ENCODE measurements at places on chromosomes 3 and 15.

DNA sequence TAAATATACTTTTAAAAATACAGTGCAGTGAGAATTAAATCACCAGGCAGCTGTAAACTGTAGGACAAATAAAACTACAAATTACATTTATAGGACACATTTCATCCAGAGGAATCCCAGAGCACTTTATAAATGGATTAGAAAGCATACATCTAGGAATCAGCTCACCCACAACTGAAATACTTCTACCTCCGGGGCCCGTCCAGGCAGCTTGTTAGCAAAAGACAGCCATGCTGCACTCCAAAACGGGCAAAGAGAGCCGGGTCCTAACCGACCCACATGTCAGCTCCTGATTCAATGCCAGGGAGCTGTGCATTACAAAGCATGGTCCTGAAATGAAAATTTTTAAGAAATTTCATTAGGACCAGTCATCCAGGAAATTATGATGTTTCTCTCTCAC lies 234.1 kb downstream of the CBLB start:
- DNase-seq, result no peak

DNA sequence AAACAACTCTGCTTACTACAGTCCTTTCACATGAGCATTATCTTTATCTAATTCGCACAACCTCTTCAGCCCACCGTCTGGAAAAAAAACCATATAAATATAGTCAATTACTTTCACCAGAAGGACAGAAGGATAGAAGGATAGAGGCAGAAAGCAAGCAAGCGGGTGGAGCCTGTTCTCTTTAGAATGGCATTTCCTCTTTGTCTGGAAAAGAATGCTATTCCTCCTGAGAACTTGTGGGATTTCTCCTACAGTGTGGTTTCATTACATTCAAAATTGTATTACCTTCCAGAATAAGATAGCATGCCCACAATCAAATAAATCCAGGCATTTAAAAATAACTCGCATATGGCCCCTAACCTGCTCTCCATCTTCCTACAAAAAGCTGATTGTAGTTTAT lies 23.1 kb downstream of the SLC30A4 start:
- no peak for DNase-seq

GRCh38 chr15:39979606-39980005 lies 45.7 kb downstream of the EIF2AK4 start:
- no peak for DNase-seq

GRCh38 chr15:50358845-50359244 lies 3.8 kb upstream of the GABPB1 start:
- DNase-seq, result peak; percentile 21

GRCh38 chr15:44447772-44448376 lies 20.4 kb downstream of the CTDSPL2 start:
- DNase-seq, result no peak

GRCh38 chr3:20836801-20837200 lies 650.8 kb upstream of the SGO1 start:
- DNase-seq, result no peak

GRCh38 chr15:82751308-82751707 lies 41.6 kb upstream of the AP3B2 start:
- DNase-seq, result no peak

GRCh38 chr3:14319654-14320182 lies 82.7 kb upstream of the SLC6A6 start:
- DNase-seq, result peak; percentile 65

DNA sequence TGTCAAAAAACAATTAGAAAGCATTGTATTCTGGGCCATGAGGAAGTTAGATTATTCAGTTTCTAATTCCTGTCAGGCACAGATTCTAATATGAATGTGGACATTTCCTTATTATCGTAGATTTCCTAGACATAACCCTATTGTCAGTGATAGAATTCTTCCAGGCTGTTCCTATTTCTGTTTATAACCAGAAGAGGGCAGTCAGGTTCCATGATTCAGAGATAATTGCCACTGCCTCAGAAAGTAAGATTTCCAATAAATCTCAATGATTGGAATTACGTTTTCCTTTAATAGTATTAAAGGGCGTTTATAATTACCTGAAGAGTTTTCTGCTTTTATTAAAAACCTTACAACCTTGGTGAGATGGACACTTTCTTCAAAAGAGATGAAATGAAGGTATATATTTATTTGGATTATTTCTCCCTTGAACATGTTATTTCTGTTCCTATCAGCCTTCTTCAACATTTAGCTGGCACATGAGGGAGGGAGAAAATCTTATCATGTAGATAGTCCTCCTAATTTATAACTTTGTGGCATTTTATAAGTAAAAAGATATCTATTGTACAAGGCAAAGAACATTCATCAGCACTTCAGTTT lies 439.2 kb downstream of the MCTP2 start:
- peak; percentile 61 for DNase-seq

DNA sequence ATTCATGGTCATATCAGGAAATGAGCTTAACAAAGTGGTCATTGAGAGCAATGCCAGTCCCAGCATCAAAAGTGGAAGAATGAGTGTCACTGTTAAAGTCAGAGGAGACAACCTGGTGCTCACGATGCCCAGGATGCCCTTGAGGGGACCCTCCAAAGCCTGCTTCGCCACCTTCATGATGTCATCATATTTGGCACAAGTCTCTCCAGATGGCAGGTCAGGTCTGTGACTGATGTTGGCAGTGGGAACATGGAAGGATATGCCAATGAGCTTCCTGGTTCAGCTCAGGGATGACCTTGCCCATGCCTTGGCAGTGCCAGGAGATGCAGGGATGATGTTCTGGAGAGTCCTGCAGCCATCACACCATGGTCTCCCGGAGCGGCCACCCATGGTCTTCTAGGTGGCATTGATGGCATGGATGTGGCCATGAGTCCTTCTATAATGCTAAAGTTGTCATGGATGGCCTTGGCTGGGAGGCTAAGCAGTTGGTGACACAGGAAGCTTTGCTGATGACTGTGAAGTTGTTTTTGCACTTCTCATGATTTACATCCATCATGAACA lies 344.9 kb downstream of the SLC9A9 start:
- DNase-seq, result no peak

- no peak for DNase-seq
Measured at GRCh38 chr3:22724420-22724819, 478.7 kb upstream of the UBE2E2 start.

DNA sequence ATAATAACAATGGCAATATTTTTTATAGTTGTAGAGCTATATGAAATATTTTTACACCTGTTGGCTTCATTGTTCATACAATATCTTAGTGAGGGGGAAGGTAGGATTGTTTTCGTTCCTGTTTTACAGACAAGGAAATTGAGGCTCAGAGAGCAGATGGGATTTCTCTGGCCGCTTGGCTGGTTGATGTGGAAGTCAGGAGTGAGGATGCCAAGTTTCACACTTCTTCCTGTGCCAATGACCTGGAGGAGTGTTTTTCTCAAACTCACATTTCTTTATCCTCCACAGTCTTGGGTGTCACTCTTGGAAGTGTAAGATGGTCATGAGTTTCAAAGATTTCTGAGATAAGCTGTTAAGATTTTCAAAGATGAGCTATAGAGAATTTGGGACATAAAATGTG lies 50.6 kb downstream of the LPP start:
- no peak for DNase-seq

GRCh38 chr3:195909644-195910498 lies 1.5 kb upstream of the TNK2 start:
- peak; percentile 81 for DNase-seq

DNA sequence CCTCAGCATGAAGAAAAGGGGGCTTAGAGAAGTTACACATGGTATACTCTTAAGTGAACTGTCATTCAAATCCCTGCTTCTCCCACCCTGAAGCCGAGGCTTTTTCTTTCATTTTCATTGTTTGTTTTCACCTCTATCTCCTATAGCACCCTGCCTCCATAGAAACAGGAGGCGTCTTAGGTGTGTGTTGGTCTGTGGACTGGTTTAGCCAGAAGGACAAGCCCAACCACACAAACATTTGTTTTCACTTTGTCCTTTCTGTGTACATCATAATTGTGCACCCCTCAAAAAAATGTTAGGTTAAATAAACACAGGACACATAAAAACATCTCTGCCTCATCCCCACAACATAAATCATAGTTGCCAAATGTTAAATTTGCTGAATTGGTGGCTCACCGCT lies 73.3 kb upstream of the UBE2E2 start:
- peak; percentile 62 for DNase-seq

DNA sequence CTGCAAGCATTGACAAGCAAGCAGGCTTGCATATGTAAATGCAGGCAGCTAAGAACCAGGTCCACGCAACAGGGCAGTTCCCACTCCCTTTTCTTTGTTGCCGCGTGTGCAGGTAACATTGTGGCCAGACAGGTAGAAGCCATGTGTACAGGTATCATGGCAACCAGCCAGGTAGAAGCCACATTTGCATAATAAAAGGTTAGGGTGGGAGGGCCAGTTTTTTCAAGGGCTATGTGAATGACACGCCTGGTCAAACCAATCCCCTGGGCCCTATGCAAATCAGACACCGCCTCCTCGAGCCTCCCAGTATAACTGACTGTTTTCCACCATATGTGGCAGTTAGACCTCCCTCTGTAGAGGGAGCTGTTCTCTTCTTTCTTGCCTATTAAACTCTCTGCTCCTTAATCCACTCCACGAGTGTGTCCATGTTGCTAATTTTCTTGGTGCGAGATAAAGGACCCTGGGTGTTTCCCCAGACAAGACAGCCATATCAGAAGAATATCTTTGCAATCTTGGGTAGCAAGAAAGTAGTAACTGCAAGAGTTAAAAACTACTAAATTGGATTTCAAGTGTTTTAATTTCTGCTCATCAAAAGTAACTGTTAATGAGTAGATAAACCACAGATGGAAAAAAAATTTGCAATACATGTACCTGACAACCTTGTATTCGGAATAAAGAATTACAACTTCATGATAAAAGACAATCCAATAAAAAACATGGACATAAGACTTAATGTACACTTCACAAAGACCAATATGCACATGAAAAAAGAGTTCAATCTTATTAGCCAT lies 21.8 kb downstream of the PCOLCE2 start:
- peak; percentile 85 for DNase-seq

- DNase-seq, result no peak
Measured at GRCh38 chr3:32708672-32709283, 23.8 kb downstream of the CNOT10 start.

DNA sequence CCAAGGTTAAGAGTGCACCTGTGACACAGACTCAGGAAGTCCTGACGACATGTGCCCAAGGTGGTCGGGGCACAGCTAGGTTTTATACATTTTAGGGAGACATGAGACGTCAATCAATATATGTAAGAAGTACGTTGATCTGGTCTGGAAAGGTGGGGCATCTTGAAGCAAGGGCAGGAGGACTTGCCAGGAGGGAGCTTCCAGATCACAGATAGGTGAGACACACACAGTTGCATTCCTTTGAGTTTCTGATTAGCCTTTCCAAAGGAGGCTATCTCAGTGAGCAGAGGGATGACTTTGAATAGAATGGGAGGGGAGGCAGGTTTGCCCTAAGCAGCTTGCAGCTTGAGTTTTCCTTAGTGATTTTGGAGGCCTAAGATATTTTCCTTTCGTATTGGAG lies 257.4 kb downstream of the CGGBP1 start:
- DNase-seq, result no peak

- DNase-seq, result no peak
Measured at GRCh38 chr3:149401212-149401925, 23.9 kb upstream of the TM4SF1 start.

DNA sequence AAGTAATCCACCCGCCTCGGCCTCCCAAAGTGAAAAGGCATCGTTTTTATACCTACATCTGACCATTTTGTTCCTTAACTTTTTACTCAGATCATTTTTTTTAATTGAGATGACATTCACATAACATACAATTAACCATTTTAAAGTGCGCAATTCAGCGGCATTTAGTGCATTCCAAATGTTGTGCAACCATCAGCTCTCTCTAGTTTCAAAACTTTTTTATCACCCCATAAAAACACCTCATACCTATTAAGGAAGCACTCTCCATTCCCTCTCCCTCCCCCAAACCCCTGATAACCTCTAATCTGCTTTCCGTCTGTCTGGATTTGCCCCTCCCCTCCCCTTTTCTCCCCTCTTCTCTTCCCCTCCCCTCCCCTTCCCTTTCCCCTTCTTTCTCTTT lies 310.1 kb downstream of the UACA start:
- no peak for DNase-seq

DNA sequence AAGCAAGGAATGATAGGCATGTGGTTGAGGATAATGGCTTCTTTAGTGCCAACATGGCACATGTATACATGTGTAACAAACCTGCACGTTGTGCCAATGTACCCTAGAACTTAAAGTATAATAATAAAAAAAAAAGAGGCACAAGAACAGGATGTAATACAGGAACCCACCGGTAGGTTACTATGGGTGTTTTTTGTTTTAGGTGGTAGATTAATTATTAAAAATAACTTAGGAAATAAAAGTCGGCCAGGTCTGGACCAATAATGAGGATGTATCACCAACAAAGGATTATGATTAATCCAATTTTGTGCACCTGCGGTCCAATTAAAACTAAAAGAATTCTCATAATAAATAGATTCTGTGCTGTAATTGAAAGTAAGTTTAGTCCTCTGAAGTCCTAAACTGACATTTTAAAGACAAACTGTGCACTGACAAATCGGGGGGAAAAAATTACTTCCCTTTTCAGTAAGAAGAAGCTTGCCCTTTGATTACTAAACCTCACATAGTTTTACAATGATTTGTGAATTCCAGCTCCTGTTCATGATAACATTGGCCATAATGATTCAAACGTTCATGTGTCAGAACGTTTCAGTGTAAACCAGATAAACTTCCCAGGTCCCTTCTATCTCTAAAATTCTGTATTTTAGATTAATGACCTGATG lies 62.2 kb downstream of the CASR start:
- no peak for DNase-seq

GRCh38 chr3:20326541-20326940 lies 140.5 kb upstream of the SGO1 start:
- DNase-seq, result no peak

DNA sequence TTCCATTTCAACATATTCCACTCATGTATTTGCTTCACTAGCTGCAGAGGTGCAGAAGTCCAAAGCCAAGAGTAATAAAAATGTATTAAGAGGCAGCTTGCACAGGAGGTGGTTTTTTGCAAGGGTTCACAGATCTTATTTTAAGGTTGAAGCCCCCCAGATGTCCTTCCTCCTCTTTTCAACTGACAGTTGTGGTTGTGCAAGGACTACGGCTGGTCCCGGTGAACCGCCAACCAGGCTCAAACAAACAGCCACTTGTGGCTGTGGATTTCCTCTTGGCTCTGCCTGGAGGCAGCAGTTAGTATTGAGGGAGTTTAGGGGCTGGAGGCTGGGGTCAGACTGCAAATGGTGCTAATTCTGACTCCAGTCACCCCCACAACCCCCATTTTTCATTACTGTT lies 240.7 kb upstream of the TBC1D5 start:
- DNase-seq, result no peak

GRCh38 chr15:41161736-41162135 lies 45.7 kb upstream of the INO80 start:
- no peak for DNase-seq

GRCh38 chr3:175186511-175186910 lies 327.4 kb downstream of the NAALADL2 start:
- no peak for DNase-seq

DNA sequence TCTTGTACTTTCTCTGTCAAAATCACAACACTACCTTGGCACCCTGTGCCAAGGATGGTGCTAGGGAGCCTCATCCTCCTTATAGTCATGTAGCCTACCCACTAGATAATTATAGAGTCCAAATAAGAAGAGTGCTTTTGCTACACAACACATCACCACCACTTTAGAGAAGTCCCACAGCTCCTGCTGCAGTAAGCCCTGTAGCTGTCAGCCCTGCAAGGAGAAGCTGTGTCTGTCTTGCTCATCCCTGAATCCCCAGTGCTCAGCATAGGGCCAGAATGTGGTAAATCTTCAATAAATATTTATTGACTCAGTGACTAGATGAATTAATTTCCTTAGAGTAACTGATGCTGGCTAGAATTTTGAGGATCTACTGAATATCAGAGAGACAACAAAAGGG lies 190.8 kb downstream of the ZNF621 start:
- DNase-seq, result no peak

Measured in SW480 (cell line).